ENCODE measurements at places on chromosomes 3 and 15.

DNA sequence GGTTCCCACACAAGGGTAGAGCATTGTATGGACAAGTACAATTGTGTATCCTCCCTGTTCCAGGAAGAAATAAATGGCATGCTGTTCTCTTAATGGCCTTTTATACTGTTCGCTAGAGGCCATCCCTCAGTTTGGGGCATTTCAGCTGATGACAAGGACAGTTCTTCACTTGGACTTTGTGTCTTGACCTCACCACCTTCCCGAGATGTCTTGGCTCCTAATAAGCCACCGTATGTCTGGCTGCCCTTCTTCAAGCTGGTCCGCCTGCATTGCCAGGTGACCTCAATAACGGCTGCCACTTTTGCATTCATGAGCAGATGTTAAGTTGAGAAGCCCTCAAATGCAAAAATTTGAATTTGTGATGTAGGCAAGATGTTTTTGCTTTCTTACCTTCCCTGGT is 24.1 kb downstream of the ZBTB38 start:
- H3K4me3 ChIP-seq = no peak overlapping the region
- H3K27ac ChIP-seq = no peak overlapping the region
- DNase-seq = no peak
- H3K36me3 ChIP-seq = no peaks in the 10 kb centered on the region
- H3K4me1 ChIP-seq = peaks cover 15% of the 10 kb centered on the region

DNA sequence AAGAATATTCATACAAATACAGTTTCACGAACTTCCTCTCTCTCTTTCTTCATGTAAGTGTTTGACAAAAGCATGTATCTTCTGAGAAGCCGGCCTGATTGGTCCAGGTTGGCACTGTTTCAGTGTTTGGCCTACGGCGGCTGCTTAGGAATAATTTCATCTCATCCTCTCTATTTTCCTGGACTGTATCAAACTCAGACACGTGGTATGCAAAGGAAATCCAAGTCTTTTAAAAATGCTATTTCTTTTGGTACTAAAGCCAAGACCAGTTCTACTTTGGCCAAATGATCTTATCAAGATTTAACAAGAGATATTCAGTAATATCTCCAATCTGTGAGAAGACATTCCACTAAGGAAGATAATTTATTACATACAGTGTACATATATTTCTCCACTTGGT is 152.8 kb downstream of the TIGIT start:
- no peaks in the 10 kb centered on the region for H3K27me3 ChIP-seq
- DNase-seq = no peak
- no peak overlapping the region for H3K4me3 ChIP-seq

GRCh38 chr3:63128380-63128779 is 149.7 kb upstream of the SYNPR start:
- DNase-seq = no peak
- H3K4me3 ChIP-seq = no peak overlapping the region
- H3K27ac ChIP-seq = no peak overlapping the region
- no peaks in the 10 kb centered on the region for H3K36me3 ChIP-seq

GRCh38 chr3:147417551-147418295 is 8.6 kb downstream of the ZIC1 start:
- H3K4me1 ChIP-seq = peaks cover 8% of the 10 kb centered on the region
- no peak for DNase-seq
- peaks cover 93% of the 10 kb centered on the region for H3K27me3 ChIP-seq

DNA sequence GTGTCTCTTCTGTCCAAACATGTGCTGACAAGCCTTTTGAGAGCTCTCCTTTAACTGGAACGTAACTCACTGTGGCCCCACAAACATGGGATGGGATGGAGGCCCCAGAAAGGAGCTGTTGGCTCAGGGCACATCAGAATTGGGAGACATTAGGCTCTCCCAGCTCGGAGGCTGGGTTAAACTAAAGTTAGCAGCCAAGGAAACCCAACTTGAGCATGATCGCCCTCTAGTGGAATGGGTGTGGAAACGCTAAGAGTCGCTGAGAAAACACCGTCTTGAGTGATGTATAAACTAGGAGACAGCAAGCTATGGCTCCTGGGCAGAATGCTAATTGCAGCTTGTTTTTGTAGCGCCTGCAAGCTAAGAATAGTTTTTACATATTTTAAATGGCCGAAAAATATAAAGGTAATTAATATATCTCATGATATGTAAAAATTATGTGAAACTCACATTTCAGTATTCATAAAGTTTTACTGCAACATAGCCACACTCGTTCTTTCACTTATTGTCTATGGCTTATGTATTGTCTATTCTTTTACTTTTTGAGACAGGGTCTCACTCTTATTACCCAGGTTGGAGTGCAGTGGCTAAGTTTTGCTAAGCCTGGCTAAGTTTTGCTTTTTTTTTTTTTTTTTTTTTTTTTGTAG is 138.8 kb upstream of the HACD2 start:
- peaks cover 10% of the 10 kb centered on the region for H3K4me1 ChIP-seq
- peaks cover 44% of the 10 kb centered on the region for H3K27me3 ChIP-seq
- peak; percentile 33 for DNase-seq

- H3K4me1 ChIP-seq = no peaks in the 10 kb centered on the region
- H3K27me3 ChIP-seq = no peaks in the 10 kb centered on the region
- no peaks in the 10 kb centered on the region for H3K36me3 ChIP-seq
- no peak overlapping the region for H3K4me3 ChIP-seq
Measured at GRCh38 chr3:95048564-95048963, 985.7 kb downstream of the NSUN3 start.

GRCh38 chr15:82181371-82181770 is 81.2 kb downstream of the EFL1 start:
- DNase-seq = no peak
- no peak overlapping the region for H3K27ac ChIP-seq
- peaks cover 4% of the 10 kb centered on the region for H3K36me3 ChIP-seq
- no peaks in the 10 kb centered on the region for H3K27me3 ChIP-seq
- H3K4me1 ChIP-seq = peaks cover 9% of the 10 kb centered on the region
